ENCODE measurements at places on chromosomes 12 and 14.

DNA sequence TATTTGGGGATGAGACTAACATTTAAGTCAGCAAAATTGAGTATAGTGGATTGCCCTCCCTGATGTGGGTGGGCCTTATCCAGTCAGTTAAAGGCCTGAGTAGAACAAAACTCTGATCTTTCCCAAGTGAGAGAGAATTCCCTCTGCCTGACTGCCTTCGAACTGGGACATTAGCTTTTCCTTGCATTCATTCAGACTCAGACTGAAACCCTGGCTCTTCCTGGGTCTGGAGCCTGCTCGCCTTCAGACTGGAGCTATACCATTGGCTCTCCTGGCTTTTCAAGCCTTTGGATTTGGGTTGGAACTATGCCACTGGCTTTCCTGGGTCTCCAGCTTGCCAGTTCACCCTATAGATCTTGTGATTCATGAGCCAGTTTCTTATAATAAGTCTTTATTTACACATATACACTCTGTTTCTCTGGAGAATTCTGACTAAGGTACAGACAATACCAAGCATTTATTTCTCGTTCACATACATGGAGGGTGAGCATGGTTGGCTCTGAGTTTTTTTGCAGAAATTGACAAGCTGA, 296.5 kb downstream of the ERC1 start:
- peak; percentile 9 for DNase-seq

- DNase-seq = peak; percentile 52
These were observed 39.0 kb downstream of the DCAF4 start for GRCh38 chr14:72965249-72965648.

- DNase-seq = no peak
These were observed 201.1 kb upstream of the NUDT4 start for GRCh38 chr12:93176610-93177126.

DNA sequence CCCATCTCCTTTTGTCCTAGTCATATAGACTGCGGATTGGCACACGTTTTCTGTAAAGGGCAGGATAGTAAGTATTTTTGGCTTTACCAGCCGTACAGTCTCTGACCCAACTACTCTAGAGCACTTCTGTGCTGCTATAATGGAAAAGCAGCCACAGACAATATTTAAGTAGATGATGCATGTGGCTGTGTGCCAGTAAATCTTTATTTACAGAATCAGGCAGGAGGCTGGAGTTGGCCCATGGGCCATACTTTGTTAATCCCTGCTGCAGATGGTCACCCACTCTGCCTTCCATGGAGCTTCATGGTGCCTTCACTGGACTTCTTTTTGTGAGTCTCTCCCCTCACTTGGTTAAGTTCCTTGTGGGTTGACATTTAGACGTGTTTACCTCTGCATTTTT, 584.5 kb upstream of the TBX3 start:
- no peak for DNase-seq

- DNase-seq = no peak
These were observed 79.1 kb upstream of the EGLN3 start for GRCh38 chr14:34029921-34030334.

DNA sequence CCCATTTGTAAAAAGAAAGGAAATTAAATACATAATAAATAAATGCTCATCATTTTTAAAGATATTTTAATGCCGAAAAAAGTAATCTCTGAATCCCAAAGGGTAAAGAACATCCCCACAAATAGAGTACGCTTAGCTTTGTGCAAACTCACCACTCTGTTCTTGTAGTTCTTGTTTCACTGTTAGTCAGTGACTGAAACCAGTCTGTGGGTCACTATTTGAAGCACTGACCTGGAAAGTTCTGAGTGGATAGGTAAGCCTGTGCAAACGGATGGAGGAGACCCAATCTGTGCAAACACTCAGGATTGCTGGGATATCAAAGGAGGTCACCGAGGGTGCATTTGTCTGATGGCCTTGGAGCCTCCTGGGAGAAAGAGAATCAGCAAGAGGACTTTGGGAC, 68.1 kb upstream of the TSPAN11 start:
- DNase-seq = no peak

- DNase-seq = peak; percentile 8
These were observed 1674.7 kb upstream of the SEL1L start for GRCh38 chr14:83208341-83208740.

DNA sequence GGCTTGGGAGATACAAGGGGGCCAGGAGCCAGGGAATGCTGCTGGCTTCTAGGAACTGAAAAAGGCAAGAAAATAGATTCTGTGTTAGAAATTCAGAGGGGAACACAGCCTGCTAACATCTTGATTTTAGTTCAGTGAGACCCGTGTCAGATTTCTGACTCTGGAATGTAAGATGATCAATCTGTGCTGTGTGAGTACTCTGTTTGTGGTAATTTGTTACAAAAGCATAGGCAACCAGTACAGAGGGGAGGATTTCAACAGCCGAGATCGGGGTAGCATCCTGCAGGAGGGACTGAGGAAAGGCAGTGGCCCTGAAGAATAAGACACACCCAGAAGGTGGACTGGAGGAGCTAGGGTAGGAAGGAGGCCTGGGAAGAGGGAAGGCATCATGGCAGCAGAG, 410.0 kb upstream of the CCDC196 start:
- DNase-seq = no peak
